ENCODE measurements at places on chromosomes 7 and 10. TPM values are rescaled to one million over a fixed set of nuclear protein-coding genes. Genes with fewer than 3 reads are reported as not detected.

The SEC61A2 gene
- 13.0 TPM for total RNA-seq

The CRHR2 gene
- total RNA-seq = 0.05 TPM

The PNLIPRP1 gene
- not detected for total RNA-seq

The PTPRZ1 gene
- not detected for total RNA-seq

All from A549 treated with Mapracorat at 1 μM for 4 hours (cell line).